Panc1 (cell line): ENCODE measurements at places on chromosomes 3 and 15. TPM values are rescaled to one million over a fixed set of nuclear protein-coding genes. Genes with fewer than 3 reads are reported as not detected.

Gene RARB
- total RNA-seq = not detected

- H3K27me3 ChIP-seq = no peaks in the 10 kb centered on the region; the same call in 1 of the 2 replicates
- H3K36me3 ChIP-seq = no peaks in the 10 kb centered on the region
- H3K4me3 ChIP-seq = peak overlapping the region; percentile 89
- H3K27ac ChIP-seq = peak overlapping the region; percentile 94
Measured at GRCh38 chr3:99817047-99817436, 620 bp upstream of the CMSS1 start.

GRCh38 chr3:69934398-69934797, 65.1 kb upstream of the SAMMSON start:
- no peaks in the 10 kb centered on the region for H3K36me3 ChIP-seq
- H3K27ac ChIP-seq = no peak overlapping the region
- no peak for DNase-seq

DNA sequence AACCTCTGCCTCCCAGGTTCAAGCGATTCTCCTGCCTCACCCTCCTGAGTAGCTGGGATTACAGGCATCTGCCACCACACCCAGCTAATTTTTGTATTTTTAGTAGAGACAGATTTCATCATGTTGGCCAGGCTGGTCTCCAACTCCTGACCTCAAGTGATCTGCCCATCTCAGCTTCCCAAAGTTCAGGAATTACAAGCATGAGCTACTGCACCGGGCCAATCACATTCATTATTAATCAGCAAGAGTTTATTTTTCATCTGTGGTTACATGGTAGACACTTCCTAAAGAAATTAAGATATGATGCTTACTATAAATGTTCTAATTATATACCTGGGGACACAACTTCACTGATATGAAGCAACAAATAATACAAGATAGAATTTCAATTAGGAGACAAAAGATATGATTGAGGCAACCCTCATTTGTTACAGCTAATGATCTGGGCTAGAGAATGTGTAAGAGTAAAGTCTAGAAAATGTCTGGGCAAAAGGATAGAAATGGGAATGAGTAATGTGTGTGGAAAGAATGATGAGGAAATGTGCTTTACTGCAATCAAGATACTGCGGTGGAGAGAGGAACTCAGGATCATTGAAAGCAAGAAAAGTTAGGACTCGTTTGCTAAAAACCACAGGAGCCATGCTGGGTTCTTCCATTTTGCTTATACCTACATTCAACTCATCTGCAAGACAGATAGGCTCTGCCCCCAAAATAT, 366.8 kb downstream of the ZIC1 start:
- H3K27ac ChIP-seq = no peak overlapping the region
- H3K4me1 ChIP-seq = no peaks in the 10 kb centered on the region
- no peak for DNase-seq
- no peaks in the 10 kb centered on the region for H3K36me3 ChIP-seq
- H3K27me3 ChIP-seq = no peaks in the 10 kb centered on the region

DNA sequence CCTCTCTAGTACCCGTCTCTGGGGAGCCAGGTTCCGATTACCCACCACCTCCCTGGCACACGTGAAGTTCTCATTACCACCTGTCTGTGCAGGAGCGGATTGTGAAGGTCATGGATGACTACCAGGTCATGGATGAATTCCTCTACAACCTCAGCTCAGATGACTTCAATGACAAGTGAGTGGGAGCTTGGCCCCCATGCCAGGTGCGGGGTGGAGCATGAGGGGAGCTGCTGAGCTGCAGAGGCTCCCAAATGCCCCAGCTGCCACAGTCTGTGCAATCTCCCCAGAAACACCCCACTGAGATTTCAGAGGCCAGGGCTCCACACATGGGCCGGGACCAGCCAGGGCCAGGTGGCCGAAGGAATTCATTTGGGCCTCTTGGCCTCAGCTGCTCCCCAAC, 34.3 kb downstream of the DNAH1 start:
- no peaks in the 10 kb centered on the region for H3K36me3 ChIP-seq
- H3K27me3 ChIP-seq = no peaks in the 10 kb centered on the region
- no peaks in the 10 kb centered on the region for H3K4me1 ChIP-seq
- H3K27ac ChIP-seq = no peak overlapping the region
- H3K4me3 ChIP-seq = no peak overlapping the region

- no peak overlapping the region for H3K27ac ChIP-seq
- H3K36me3 ChIP-seq = 0 out of 2 replicates have a peak, but pooled peaks cover 6% of the 10 kb centered on the region
- peaks cover 12% of the 10 kb centered on the region for H3K4me1 ChIP-seq
- no peak for DNase-seq
Measured at GRCh38 chr3:184373422-184373821, 4.6 kb downstream of the THPO start.

- H3K4me1 ChIP-seq = no peaks in the 10 kb centered on the region
- no peaks in the 10 kb centered on the region for H3K27me3 ChIP-seq
- no peak overlapping the region for H3K27ac ChIP-seq
Measured at GRCh38 chr3:96106701-96107100, 707.7 kb upstream of the EPHA6 start.
